ENCODE measurements at places on chromosomes 5 and 9. TPM values are rescaled to one million over a fixed set of nuclear protein-coding genes. Genes with fewer than 3 reads are reported as not detected.

- no peak for DNase-seq
These were observed 39.3 kb downstream of the NR2F1 start for GRCh38 chr5:93622240-93622885.

- no peak for DNase-seq
These were observed 1867.3 kb downstream of the EFNA5 start for GRCh38 chr5:105803431-105803830.

GRCh38 chr9:123353984-123354591, 1.9 kb upstream of the CRB2 start:
- DNase-seq: no peak

Gene TMEM8B
- total RNA-seq: 3.0 TPM

GRCh38 chr9:114988962-114989599, 58.7 kb upstream of the TNFSF8 start:
- no peak for DNase-seq

DNA sequence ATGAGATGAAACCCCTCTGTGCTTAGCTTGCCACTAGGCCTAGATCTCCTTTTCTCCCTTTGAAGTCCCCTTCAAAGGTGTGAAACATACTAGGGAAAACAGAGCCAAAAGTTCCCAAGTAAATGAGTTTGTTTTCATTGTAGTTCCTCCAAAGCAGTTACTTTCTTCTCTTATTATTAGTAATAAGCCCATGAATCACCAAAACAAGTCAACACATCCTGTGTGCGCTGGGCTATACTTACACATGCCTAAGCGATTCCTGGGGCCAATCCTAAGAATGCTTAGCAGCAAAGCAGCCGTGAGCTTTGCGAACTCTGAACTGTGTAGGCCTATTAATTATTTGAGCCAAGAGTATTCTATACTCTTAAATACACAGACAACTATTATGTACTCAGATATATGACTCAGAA, 7.6 kb downstream of the ENC1 start:
- DNase-seq: no peak

Gene HAPLN1
- total RNA-seq: not detected

DNA sequence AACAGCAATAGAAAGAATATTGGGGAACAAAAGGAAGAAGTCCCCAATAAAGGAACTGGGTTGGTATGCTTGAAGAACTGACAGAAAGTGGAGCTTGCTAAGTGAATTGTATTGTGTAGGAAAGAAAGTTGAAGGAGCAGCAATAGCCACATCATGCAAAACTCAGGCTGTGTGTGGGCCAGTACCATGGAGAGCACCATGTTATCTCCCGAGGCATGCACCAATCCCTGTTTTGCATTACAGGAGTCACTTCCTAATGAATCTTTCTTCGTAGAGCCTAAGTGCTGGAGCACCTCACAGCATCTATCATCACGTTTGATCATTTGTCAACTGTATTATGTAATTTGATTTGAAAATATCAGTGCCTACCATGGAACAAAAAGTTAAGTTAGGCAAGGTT, 137.7 kb upstream of the NMUR2 start:
- DNase-seq: no peak

Gene ANKRD34B
- 0.05 TPM for total RNA-seq

Data from glomerular endothelial cell (primary cell).